ENCODE measurements at places on chromosomes 3 and 15.

GRCh38 chr3:128471720-128472119 lies 5.0 kb upstream of the DNAJB8 start:
- DNase-seq = no peak

GRCh38 chr3:112633757-112634156 lies 7.2 kb downstream of the CCDC80 start:
- DNase-seq = no peak

- no peak for DNase-seq
Observed at GRCh38 chr3:23952646-23953045, 7.6 kb downstream of the NR1D2 start.

DNA sequence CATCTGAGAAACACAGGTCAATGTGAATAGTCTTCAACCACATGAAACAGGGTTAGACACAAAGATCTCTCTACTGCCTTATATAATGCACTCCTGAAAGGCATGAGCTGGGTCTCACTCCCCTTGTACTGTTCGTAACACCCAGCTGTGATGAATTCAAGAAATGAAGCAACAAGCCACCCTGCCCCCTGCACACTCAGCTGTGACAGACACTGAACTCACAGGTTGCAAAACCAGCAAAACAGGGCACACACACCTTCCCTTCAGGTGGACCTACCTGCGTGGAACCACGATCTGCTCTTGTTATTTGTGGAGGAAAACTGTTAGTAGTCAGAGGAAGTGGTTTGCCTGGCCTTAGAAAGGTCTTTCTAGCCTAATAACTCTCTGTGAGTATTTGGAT lies 64.5 kb downstream of the CERS3 start:
- DNase-seq = no peak

DNA sequence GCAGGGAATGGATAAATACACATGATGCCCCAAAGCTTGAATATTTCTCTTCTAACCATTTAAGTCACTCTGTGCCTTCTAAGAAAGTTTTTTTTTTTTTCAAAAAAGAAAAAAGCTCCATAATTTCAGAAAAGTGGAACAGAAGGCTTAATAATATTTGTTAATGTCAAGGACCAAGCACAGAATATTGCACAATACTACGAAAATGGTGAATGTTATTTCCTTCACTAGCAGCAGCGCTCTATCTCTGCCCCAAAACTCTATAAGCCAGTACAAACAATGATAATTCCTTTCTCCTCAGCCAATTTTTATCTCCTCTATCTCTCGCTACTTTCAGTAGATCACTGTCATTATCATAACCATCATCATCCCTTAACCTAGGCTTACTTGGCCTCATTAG lies 72.7 kb downstream of the FEZF2 start:
- no peak for DNase-seq

DNA sequence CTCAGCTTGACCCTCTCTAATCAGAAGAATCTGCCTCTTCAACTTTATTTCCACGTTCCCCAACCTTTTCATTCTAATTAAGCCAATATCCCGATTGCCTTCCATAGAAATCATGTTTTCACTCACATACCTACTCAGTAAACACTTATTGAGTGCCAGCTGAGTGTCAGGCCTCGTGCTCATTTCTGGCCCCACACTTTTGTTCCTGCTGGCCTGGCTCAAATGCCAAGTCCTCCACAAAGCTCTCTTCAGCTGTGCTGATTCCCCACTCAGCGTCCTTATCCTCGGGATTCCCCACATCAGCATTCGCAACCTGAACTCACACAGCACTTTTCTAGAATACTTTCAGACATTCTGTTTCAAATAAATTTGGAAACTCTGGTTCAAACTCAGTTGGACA lies 68.9 kb downstream of the THBS1 start:
- DNase-seq = no peak

- no peak for DNase-seq
Observed at GRCh38 chr15:67013696-67014095, 51.7 kb upstream of the SMAD3 start.

DNA sequence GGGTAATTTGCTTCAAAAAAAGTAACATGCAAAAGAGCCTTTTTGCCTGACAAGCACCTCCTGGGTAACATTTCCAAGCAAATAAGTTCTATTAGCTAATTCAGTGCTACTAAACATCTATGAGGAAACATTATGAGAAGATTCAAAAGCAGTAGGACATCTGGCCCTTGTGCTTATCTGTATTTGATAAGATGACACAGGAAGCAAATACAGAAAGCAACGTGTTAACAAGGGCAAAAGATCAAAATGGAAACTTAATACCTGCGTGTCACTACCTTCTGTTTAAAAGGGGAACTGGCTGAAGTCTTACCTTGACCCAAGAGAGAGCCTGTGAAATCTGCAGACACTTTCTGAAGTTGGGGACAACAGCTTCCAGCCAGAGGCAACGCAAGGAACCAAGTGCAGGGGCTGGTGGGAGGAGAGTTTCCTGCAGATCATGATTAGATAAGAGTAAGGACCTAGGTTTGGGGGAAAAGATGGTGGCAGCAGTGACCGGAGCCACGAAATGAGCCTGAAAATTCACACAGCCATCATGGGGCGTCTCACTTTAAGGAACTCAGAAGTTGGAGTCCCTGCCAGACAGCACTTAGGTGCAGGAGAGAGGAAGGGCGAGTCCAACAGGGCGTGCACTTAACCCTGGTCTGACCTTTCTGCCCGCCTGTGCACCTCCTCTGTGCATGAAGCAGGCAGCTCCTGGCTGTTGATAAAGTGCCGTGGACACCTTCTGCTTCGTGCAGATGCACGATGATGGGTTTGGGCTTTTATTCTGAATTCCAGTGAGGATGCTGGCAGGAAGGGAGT lies 153.6 kb upstream of the BHLHE40 start:
- DNase-seq = no peak

DNA sequence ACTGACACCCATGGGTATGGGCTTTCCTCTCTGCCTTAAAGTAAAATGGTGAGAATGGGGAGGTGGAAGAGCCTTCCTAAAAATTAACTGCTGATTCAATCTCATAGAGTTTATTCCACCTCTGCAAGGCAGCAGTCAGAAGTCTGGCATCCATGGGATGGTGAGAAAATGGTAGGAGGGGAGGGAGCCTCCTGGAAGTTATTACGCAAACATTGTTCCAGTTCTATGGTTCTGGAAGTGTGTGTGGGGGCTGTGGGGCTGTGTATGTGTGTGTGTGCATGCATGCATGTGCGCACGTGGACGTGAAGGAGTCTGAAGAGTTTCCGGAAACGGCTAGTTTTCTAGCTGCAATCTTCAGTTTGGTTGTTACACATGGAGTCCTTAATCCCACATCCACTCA lies 177.6 kb downstream of the KCNAB1 start:
- DNase-seq = no peak

Measured in activated CD4-positive, CD25-positive, alpha-beta regulatory T cell treated with anti-CD3 and anti-CD28 coated beads, Interleukin-2, amount 50 U/mL, for 16 hours (primary cell).